ENCODE measurements at places on chromosomes 12 and 14.

GRCh38 chr12:58169826-58170225 lies 228.5 kb downstream of the ATP23 start:
- no peak for DNase-seq

GRCh38 chr12:100899301-100899700 lies 104.7 kb downstream of the ANO4 start:
- no peak for DNase-seq

DNA sequence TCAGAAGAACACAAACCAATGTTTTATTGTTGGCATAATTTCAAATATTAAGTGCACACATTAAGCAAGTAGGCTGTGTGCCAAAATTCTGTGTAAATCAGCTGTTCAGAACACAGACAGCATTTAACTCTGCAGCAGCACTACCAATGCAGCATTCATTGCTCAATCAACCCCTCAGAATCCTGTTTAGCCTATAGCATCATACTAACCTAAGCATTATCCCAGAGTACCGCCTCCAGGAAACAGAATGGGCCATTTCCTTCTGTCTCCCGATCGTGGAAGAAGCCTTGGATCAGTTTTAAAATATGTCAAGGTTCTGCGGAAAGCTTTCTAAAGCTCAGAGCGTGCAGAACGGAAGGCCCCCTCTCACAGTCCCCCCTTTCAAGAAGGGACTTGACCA lies 3.3 kb downstream of the IL26 start:
- no peak for DNase-seq

DNA sequence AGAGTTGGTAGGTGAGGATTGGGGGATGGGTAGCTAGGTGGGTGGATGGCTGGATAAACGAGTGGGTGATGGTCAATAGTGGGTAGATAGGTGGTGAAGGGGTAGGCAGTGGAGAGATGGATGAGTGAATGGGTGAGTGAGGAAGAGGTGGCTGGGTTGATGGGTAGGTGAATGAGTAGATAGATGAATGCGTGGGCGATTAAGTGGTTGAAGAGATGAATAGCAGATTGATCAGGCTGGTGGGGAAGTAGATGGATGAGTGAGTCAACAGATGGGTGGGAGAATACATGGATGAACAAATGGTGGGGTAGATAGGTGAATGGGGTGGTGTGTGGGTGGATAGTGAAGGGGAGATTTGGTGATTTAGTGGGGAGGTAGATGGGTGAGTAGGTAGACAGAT lies 51.1 kb downstream of the SYNE3 start:
- DNase-seq: no peak

DNA sequence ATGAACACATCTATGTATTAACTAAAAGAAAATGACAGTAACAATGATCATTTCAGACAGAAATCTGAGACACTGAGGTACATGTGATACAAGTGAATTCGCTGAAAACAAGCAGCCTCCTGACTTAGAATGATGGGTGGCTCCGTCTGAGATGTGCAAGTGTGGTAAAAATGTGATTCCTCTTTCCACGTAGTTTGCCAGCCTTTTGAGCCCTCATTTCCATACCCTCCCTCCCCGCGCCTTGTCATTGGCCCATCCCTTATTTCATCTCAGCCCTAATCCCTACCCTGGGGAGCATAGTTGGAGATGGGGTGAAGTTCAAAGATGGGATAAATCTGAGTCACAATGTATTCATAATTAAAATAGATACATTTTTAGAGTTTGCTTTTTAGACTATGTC lies 107.8 kb downstream of the BMP4 start:
- no peak for DNase-seq

DNA sequence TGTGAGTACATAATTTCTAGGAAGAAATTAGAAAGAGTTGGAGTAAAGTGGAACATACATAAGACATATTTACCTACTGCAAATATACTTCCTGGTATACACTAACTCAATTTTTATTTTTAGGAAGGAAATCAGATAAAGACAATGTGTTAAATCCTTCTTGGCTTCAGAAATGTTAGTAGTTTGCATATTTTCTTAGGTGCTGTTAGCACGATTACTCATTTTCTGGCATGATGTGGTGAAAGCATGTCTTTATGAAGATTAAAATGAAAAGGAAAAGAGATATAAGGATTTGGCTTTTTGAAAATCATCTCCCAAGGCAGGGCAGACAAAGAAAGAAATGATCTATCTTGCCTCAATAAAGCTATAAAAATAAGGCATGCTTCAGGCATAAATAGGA lies 287.6 kb upstream of the E2F7 start:
- DNase-seq: no peak

GRCh38 chr14:37023875-37024565 lies 148.4 kb downstream of the SLC25A21 start:
- no peak for DNase-seq

DNA sequence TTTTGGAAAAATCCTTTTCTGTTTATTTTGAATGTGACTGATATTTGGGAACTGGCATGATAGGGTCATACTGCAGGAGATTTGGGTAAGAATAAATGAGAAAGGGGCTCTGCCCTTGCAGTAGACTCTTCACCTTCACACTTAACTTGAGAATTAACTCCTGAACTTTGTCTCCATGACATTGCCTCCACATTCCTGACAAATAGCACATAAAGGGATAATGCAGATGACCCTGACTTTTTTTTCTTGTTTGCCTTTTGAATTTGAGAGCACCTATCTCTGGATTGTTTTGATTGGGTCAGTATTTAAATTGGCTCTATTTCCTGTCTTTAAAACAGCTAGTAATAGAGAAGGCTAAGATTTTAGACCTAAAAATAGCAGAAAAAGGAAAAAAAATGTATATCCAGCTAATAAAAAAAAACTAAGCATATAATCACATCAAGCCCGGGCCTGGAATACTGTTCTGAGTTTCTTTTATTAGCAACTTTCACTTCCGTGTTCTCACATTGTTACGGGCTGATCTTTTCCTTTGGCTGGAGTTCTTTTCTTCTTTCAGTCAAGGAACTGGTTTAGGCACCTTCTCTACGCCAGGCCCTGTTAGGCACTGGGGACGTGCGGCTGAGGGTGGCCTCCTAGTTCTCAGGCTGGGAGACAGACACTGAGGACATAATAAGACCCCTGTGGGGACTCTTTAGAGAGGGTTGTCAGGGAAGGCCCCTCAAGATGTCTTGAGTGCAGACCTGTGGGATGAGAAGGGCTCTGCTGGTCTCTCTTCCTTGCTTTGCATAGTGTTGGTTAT lies 53.1 kb upstream of the GNPNAT1 start:
- DNase-seq: no peak

DNA sequence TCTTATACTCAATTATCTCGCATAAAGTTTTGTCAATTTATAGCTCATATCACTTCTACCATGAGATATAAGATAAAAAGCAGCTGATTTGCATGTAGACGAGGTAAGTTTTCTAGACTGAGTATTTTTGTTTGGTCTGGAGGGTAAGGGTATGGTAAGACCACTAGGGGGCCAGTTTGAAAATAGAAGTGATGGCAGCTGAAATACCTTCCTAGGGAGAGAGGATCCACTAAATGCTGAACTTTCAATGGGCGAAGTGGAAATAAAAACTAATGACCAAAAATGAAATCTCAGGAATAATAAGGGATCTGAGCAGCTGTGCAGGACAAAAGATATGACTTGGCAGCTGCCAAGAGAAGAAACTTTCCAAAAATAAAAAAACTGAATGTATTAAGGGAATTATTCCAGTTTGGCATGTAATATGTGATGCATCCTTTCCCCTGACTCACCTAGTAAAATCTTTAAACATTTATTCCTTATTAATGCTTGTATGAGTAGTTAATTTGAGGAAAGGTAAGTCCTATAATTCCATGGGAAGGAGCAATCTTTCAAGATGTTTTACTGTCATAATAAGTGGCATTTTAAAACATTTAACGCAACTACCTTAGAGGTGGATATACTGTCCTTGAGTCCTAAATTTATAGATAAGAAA lies 754.5 kb downstream of the C12orf50 start:
- no peak for DNase-seq

DNA sequence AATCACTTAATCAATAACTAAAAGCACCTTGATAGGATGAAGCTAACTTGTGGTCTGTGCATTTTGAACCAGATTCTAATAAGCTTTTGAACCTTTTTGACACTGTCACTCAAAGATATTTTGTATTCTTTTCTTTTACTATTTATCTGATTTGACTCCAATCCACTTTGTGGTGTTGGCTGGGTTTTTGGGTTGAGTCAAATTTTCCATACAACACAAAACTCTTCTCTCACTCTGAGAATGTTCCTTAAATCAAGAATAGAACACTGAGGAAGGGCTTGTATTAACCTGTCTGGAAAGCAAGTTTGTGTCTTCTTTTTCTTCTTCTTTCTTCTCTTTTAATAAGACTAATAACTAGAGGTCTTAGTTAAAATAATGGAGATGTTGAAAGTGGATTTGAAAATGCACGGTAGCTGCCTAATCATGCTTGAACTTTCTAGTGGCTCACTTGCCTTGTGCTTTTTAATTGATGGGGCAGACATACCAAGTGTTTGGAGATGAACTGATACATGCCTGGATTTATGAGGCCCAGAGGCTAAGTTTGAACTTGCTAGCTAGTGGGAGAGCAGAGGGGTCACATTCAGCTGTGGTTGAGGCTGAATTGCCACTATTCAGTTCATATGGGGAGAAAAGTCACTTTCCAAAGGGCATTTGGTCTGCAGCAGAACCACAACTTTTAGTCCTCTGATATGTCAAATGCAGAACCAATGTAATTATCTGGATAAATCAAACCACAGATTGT lies 93.5 kb upstream of the PTHLH start:
- peak; percentile 63 for DNase-seq

DNA sequence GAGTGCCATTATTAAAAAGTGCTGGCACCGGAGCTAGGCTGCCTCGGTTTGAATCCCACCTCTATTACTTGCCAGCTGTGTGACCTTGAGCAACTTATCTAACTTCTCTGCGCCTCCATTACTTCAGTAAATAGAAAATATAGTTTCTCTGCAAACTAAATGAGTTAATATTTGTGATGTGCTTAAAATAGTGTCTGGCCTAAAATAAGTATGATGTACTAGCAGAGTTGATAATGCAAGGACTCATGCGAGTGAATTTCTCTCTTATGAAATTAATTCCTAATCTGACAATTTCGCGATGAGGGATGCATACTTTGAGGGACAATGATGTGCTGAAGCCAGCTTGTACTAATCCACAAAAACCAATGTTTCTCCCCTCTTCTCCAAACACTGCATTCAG lies 180.8 kb upstream of the NTF3 start:
- DNase-seq: no peak

GRCh38 chr14:61326847-61327246 lies 5.5 kb downstream of the PRKCH start:
- no peak for DNase-seq

DNA sequence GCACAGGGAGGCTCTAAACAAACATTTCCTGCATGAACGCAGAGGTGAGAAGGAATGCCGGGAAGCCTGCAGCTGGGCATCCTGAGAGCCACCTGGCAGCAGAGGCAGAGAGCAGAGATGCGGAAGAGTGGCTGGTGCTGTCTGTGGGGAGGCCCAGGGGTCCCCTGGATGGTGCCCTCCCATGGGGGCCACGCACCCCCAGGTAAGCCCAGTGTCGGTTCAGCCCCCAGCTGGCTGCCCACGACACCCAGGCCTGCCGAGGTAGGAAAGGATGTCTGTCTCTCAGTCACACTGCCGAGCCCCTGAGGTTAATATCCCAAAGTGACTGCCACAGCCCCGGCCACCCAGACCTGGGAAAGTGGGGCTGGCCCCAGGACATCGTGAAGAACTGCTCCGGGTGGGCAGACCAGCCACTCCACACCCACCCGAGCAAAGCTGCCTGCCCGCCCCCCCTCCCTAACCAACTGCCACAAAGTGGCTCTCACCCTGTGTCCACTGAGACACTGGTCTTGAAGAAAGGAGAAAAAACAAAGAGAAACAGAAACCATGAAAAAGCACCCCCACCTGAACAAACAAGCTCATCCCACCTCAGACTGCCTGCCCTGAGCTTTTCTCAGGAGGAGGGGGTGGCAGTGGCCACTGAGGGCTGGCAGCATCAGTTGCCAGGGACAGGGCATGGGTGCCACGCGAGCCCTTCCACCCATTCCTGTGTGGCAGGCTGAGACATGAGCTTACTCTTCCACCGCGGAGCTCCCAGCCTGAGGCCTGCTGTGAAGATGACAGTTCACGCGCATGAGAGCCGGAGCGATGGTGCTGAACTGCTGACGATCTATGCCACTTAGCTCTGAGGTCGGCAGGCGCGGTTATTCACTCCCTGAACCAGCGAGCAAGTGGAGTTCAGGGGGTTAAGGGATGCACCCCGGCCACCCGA lies 40.8 kb downstream of the CCDC88C start:
- no peak for DNase-seq

DNA sequence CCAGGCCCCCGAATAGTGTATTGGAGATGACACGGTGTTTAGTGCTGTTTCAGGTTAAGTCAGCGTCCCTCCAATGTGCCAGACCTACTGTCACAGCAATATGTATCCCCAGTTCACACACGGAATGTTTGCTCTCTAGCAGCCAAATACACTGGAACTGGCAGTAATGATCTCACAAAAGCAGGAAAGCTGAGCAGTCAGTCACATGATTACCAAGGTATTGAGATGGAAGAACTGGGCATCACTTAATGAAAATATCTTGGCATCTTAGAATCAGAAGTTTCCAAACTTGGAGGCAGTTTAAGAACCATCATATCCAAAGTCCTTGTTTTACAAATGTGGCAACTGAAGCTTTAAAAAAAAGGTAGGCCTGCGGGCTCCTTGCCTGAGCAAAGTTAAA lies 23.3 kb downstream of the NINJ2 start:
- no peak for DNase-seq

- DNase-seq: no peak
Measured at GRCh38 chr14:43140453-43140852, 1366.6 kb downstream of the FSCB start.

GRCh38 chr12:40225984-40226602 lies 1.3 kb downstream of the LRRK2 start:
- no peak for DNase-seq

- no peak for DNase-seq
Measured at GRCh38 chr14:50410921-50411320, 14.2 kb upstream of the CDKL1 start.

DNA sequence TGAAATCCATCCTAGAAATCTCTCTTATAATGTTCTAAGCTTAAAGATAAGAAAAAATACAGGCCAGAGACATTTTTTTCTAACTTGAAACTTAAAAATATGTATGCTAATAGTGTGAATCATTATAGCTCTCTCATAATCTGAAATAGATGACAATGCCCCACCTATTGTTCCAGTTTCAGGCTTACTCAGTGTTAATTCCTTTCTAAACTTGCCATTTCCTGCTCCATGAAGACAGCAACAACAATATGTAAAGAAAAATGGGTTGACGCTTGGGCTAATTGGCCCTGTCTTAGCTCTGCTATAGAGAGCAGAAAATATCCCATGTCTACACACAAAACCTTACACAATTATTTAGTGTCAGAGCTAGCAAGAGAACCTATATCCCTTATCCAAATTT lies 37.1 kb downstream of the LMO3 start:
- peak; percentile 1 for DNase-seq

- DNase-seq: no peak
Measured at GRCh38 chr14:63387711-63388110, 69.0 kb upstream of the GPHB5 start.

GRCh38 chr12:54052438-54053002 lies 1.1 kb upstream of the HOXC4 start:
- no peak for DNase-seq

All from activated CD4-positive, alpha-beta T cell treated with anti-CD3 and anti-CD28 coated beads, Interleukin-2, Interleukin-6, amounts not matched to agents 100 ng/mL and 50 ng/mL, durations not matched to agents 16 hours and 8 hours (primary cell).